D721Med (cell line): ENCODE measurements at places on chromosomes 5 and 9.

DNA sequence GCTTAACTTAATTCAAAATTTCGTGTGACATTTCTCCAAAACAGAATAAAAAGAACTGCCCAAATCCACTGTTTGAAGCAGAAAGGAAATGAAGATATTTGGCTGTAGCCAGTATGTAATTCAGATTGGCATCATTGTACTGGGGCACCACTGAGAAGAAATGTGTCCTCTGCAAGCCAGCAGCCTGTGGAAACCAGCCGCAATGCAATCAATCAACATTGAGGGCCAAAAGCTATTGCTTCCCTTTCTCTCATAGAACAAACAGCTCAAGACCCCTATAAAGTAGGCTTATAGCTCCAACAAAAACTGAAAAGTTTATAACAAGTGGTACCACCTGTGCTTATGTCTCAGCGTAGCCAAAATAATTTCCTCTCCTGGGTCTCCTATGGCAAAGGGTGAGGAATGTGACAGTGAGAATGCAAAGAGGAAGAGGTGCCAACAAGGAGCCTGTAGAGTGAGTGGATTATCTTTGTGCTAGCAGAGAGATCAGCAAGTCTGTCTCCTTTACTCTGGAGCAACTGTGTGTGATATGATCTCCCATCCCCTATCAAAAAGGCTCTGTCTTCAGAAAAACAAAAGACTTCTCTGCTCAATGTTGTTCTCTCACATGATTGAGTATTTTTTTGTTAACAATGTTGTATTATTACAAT, 1072.3 kb upstream of the DMAC1 start:
- DNase-seq: no peak

- no peak for DNase-seq
Observed at GRCh38 chr5:75992753-75993152, 90.4 kb upstream of the SV2C start.

DNA sequence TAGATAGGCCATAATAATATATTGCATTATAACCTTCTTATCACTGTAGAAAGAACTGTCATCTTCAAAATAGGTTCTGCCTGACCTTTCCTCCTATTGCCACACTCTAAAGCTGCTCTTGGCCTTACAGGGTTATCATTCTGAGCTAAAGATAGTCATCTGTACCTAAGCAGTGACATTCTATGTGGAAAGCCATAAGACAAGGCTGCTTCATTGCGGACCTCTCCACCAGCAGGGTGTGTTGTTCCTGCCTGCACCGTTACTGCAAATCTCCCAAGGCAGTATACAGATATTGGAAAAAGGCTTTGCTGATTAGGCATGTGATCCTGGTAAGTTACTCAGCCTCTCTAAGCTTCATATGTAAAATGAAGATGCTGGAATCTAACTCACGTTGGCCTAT, 8.1 kb downstream of the ZNF622 start:
- DNase-seq: no peak

DNA sequence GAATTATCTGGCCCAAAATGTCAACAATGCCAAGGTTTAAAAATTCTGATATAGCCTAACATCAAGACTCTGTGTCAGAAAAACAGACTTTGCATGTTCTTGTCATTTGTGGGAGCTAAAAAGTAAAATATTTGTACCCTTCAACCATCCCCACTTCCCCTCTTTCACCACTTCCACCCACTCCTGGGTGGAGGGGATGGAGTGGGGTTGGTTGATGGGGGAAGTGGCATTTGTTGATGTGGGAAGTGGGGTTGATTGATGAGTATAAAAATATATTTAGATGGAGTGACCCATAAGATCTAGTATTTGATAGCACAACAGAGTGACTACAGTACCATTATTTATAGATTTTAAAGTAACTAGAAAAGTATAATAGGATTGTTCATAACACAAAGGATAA, 55.0 kb upstream of the C9orf72 start:
- no peak for DNase-seq

- DNase-seq: no peak
Observed at GRCh38 chr9:72695365-72695764, 174.0 kb downstream of the TMC1 start.

DNA sequence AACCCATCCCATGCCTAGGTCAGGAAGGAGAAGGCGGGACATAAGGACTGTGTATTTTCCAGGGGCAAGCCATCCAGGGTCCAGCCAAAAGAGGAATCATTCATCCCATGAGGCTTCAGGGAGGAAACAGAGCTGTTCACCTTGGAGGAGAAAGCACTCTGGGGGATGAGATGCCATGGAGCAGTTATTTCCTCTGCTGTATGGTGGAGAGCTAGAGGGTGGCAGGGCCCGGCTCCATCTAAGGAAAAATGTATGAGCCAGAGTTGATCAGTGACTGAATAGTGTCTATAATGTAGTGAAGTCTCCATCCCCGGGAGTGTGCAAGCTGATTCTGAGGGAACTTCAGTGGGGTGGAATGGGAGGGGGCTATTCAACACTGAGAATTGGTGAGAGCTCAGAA, 8.0 kb downstream of the ENHO start:
- no peak for DNase-seq

- peak; percentile 41 for DNase-seq
Observed at GRCh38 chr5:38551030-38552017, 5.1 kb downstream of the LIFR start.

DNA sequence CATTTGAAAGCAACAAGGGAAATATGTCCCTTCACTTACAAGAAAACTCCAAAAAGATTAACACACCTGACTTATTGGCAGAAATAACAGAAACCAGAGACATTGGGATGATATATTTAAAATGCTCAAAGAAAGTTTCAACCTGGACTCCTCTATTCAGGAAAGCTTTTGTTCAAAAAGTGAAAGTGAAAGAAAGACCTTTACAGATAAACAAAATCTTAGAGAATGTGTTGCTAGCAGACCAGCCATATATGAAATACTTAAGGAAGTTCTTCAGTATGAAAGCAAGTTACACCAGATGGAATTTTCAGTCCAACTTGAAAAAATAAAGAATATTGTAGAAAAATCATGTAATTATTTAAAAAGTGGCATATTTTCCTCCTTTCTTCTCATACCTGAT, 1075.1 kb downstream of the NR2F1-AS1 start:
- DNase-seq: no peak

DNA sequence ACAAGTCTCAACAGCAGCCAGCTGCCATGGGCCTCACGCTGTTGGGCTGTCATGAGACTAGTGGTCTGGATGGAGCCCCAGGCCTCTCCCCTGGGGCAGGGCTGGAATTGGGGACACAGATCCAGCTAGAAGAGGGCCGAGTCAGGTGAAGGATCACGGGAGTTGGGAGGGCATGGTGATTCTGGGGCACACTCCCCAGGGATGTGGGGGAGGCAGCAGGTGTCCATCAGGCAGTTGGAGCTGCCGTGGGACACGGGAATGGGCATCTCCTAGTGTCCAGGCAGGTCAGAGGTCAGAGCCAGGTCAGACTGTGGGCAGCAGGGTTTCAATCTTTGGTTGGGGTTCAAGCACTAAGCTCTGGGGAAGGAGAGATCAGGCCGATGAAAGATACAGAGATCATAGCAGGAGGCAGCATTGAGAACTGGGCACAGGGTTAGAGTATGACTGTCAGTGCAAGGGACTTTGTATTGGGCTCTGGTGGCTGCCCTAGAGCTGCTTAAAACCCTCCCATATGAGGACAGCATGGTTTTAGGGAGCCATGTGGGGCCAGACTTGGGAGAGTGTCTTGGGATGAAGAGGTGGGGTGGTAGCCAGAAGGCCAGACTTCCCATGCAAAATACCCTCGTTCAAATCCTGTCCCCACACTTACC, 59.2 kb downstream of the ARHGEF37 start:
- DNase-seq: no peak
